ENCODE measurements at places on chromosomes 7 and 10. TPM values are rescaled to one million over a fixed set of nuclear protein-coding genes. Genes with fewer than 3 reads are reported as not detected.

Gene WNT16
- not detected for total RNA-seq

Gene C10orf90
- not detected for total RNA-seq

Gene HNRNPH3
- 227 TPM for total RNA-seq

DNA sequence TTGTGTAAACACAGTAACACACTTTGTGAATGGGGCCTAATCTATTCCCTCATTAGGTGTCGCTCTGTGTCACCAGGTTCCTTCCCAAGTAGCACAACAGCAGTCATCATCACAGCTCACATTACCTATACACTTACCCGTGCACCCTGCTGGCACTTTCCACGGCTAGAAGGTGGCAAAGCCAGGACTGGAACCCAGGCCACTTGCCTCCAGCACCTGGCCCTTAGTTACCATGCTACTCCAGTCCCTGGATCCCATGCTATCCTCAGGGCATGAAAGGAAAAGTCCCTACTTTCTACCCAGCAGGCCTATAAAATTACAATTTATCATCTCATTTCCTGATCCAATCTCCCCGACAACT is 18.4 kb downstream of the SMURF1 start:
- H3K27ac ChIP-seq: no peak overlapping the region
- peaks cover 2% of the 10 kb centered on the region for H3K4me1 ChIP-seq
- peaks cover under 1% of the 10 kb centered on the region for H3K36me3 ChIP-seq
- DNase-seq: no peak

- H3K4me1 ChIP-seq: no peaks in the 10 kb centered on the region
- no peak overlapping the region for H3K27ac ChIP-seq
- no peak for DNase-seq
- H3K36me3 ChIP-seq: no peaks in the 10 kb centered on the region
- H3K27me3 ChIP-seq: no peaks in the 10 kb centered on the region
These were observed 265.6 kb upstream of the FOXK1 start for GRCh38 chr7:4416396-4417056.

DNA sequence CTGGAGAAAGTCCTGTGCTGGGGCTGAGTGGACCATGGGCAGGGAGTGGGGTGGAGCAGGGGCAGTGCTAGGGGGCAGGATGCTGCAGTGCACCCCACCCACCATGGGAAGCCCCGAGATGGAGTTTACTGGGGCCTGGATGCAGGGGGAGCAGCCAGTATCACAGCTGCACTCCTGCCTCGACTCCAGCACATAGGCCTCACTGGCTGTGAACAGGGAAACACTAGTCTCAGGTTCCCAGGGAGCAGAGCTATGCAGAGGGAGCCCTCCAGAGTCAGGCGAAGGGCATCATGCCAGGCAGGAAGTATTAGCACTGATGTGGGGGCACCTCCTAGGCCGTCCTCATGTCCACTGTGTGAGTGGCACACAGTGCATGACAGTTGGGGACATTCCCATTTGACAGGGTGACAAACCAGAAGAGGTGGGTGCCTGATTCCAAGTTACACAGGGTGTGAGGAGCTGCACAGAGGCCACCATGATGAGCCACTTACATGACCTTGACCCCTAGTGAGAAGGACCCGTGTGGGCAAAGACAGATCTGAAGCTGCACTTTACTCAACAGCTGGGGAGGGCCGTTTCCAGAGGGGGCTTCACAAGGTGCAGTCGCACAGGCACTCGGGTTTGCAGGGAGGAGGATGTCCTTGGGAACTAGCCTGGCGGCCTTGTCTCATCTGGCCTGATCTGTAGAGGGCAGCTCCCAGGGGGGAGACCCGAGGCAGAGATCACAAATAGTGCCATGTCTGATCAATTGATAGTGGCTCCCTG is 69.9 kb upstream of the LRRC4 start:
- H3K36me3 ChIP-seq: no peaks in the 10 kb centered on the region
- H3K4me3 ChIP-seq: no peak overlapping the region
- no peak for DNase-seq
- no peak overlapping the region for H3K27ac ChIP-seq
- H3K27me3 ChIP-seq: no peaks in the 10 kb centered on the region

- no peak overlapping the region for H3K27ac ChIP-seq
- H3K4me1 ChIP-seq: no peaks in the 10 kb centered on the region
- H3K4me3 ChIP-seq: no peak overlapping the region
- no peaks in the 10 kb centered on the region for H3K27me3 ChIP-seq
These were observed 56.4 kb upstream of the PMPCB start for GRCh38 chr7:103240806-103241205.

- no peaks in the 10 kb centered on the region for H3K27me3 ChIP-seq
- H3K36me3 ChIP-seq: no peaks in the 10 kb centered on the region
- no peak overlapping the region for H3K4me3 ChIP-seq
- no peak for DNase-seq
- H3K27ac ChIP-seq: no peak overlapping the region
These were observed 199.3 kb upstream of the MDFIC start for GRCh38 chr7:114722562-114722961.

GRCh38 chr7:121872831-121873288 is at the start of gene PTPRZ1:
TSS of gene PTPRZ1 (plus strand) at chr7:121873161. CDS start at chr7:121873500, 339 bp downstream.
- peaks cover 7% of the 10 kb centered on the region for H3K27me3 ChIP-seq
- H3K36me3 ChIP-seq: no peaks in the 10 kb centered on the region
- no peak within 1 kb of the TSS for H3K27ac ChIP-seq
- no peak within 1 kb of the TSS for H3K4me3 ChIP-seq
- no peaks in the 10 kb centered on the region for H3K4me1 ChIP-seq

DNA sequence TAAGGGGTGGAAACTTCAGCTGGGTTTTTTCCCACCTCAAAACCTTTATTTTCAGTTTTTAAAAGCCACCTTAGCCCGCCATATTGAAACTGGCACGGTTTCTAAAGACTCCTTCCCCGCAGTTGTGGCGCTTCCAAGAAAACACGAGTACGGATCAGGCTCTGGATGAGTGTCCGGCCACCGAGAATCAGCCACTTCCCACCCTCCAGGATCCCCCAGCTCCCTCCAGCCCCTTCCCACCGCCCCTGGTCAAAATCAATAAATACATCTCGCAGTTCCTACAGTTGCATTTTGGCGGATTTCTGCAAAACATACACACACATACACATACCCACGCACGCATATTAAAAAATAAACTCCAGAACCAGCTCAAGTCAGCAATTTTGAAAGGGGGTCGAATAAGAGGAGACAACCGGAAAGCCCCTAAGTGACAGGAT is 1.1 kb downstream of the SFMBT2 start:
- peaks cover 5% of the 10 kb centered on the region for H3K36me3 ChIP-seq
- DNase-seq: no peak
- peak overlapping the region; percentile 84 for H3K4me3 ChIP-seq
- H3K27ac ChIP-seq: peak overlapping the region; percentile 61

DNA sequence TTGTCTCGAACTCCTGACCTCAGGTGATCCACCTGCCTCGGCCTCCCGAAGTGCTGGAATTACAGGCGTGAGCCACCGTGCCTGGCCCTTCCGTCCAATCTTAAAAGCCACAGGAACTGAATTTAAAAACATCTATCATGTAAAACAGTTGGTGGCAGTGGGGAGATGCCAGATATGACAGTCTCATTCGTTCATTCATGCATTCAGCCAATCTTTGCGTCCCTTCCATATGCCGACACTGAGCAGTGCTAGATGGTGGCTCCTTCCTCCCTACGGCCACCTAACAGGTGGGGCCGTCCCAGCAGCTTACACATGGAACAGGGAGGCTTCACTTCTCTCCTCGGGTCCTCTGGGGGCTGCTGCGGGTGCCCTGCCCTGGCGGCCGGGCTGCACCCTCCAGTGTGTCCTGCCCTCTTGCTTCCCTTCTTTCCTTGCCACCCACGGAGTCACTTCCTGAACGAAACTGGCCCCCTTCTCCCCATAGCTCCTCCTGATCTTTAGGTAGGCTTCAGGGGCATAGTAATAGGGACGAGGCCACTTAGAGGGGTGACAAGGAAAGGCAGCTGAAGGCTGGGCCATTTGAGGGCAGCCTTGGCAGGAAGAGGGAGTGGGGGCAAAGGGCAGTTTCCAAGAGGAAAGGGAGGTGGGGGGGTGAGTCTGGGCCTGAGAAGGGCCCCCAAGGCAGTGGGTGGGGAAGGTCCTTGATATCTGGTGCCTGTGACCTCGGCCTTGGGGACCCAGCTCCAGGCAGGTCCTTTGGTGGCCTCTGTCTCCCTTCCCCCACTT is 53.8 kb downstream of the PROSER2 start:
- DNase-seq: no peak
- no peak overlapping the region for H3K27ac ChIP-seq
- H3K27me3 ChIP-seq: no peaks in the 10 kb centered on the region
- no peaks in the 10 kb centered on the region for H3K36me3 ChIP-seq
- peaks cover 24% of the 10 kb centered on the region for H3K4me1 ChIP-seq

Data from CD4-positive, alpha-beta T cell (primary cell).